8988T (cell line): ENCODE measurements at places on chromosomes 6 and 20.

DNA sequence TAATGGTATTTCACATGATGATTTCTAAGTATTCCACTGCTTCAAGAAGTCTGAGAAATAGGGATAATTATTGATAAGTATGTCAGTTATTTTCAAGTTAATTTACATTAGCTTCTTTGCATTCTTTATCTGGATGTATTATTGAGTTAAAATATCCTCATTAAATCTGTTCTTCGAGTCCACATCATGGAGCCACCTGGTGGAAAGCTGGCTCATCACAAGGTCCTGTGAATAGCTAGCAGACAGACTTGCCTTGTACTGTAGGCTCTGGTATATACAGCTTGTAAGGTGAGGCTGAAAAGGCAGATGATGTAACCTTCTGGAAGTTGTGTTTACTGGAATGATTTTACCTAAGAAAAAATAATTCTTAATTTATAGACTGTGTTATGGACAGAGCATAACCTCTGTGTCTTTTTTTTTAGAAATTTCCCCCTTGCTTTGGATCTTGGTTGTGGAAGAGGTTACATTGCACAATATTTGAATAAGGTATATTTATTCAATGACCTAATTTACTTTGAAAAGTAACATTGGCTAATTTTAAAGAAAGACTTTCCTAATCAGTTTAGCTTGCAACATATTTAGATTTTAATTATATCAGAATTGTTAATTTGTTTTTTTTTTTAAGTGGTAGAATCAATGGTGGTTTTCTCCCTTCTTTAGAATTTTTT lies 3.5 kb downstream of the NDUFAF5 start:
- peak; percentile 33 for DNase-seq

DNA sequence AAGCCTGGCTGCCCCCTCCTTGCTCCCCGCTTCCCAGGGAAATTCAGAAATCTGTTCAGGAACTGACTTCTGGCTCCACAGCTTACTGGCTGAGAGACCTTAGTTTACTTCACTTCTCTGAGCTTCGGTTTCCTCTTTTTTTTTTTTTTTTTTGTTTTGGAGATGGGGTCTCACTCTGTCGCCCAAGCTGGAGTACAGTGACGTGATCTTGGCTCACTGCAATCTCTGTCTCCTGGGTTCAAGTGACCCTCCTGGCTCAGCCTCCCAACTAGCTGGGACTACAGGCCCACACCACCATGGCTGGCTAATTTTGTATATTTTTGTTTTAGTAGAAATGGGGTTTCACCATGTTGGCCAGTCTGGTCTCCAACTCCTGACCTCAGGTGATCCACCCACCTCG lies 14.9 kb downstream of the PTK7 start:
- no peak for DNase-seq

DNA sequence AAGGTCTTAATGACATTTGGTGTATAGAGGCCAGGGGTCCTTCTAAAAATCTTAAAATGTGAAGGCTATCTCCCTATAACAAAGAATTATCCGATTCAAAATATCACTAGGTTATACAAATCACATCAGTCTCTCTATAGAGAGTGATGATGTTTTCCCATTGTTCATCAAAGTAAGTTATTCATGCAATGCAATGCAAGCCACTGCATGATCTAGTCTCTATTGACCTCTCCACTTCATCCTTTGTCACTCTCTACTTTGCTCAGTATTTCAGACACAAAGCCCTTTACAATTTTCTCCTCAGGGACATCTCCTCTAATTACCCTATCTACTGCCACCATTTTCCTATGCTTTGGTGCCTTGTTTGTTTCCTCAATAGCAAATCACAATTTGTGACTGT lies 628.0 kb downstream of the HTR1B start:
- DNase-seq, result no peak

GRCh38 chr6:112015725-112016124 lies 38.2 kb upstream of the CCN6 start:
- DNase-seq, result no peak

GRCh38 chr6:137224799-137225198 lies 5.6 kb upstream of the IFNGR1 start:
- no peak for DNase-seq

DNA sequence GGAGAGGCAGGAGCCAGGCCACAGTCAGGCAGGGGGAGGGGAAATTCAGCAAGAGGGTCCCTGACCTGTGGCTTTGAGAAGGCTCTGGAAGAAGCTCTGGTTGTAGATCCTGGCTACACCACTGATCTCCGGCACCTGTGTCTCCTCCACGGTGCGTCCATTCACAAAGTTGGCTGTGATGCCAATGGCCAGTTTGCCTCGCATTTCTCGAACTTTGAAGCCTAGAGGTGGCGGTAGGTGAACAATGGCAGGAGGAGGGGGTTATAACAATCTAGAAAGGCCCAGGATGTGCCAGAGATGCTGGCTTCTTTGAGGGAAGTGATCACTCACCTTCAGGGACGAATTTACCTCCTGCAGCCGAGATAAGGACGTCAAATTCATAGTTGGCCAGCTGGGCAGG lies 3.4 kb downstream of the MICAL1 start:
- no peak for DNase-seq

DNA sequence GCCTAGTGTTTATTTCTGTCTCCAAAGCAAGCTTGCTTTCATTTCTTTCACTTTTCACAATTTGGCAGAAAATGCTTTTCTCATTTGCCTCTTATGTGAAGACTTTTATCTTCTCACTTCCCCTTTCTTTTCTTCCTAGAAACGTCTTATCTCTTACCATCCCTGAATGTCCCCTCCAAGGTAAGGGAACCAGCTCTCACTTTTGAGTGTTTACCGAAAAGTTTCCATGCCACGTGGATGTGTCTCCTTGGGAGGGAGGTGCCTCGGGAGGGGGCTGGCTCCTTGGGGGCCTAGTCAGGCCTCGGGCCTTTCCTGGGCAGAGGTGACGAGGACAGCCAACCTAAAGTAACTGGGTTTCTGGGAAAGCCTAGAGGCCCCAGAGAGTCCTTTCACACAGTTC lies 127.4 kb downstream of the CD24 start:
- DNase-seq, result no peak

DNA sequence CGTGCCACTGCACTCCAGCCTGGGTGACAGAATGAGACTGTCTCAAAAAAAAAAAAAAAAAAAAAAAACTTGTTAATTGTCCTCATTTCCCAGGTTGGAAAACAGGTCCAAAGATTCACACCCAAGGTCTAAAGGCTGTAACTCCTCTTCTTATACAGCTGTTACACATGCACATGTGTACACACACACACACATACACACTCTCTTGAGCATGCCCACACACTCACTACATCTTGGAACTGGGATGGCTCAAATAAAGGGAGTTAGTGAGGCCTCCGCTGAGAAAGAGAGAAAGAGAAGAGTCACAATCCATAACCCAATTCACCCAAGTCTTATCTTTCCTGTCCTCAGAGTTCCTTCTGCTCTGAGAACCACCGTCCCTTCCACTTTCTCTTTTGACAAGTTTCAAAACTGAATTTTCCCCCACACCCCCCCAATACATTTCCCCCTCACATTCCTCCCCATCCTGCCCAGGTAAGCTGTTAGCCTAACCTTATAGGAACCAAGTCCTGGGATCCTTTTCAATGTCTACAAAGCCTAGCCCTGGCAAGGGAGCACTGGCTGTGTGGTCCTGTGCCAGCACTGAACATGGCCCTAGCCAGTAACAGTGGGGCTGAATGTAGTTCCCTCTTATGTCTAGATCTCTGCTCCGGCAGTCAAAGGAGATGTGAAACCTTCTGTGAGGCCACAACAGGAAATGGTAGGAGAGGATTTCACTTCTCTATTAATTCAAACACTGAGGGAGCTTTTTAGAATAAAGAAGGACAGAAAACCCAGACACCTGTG lies 3.2 kb upstream of the HLA-DMB start:
- no peak for DNase-seq

GRCh38 chr6:9761220-9761619 lies 653.7 kb downstream of the TFAP2A start:
- no peak for DNase-seq

DNA sequence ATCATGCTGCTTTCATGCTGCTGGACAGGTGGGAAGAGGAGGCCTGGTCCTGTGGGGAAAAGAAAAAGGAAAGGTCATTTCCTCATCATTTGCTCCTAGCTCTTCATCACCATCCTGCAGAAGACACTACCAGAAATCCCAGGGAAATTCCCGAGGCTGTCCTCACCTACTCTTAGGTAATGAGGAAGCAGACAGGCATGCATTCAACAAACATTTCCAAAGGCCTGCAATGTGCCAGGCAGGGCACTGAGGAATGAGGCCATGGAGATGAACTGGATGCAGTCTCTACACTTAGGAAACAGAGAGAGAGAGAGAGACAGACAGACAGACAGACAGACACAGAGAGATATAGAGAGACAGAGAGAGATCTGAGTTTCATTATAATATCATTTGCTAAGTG lies 83.0 kb upstream of the MRPS10 start:
- DNase-seq, result no peak

DNA sequence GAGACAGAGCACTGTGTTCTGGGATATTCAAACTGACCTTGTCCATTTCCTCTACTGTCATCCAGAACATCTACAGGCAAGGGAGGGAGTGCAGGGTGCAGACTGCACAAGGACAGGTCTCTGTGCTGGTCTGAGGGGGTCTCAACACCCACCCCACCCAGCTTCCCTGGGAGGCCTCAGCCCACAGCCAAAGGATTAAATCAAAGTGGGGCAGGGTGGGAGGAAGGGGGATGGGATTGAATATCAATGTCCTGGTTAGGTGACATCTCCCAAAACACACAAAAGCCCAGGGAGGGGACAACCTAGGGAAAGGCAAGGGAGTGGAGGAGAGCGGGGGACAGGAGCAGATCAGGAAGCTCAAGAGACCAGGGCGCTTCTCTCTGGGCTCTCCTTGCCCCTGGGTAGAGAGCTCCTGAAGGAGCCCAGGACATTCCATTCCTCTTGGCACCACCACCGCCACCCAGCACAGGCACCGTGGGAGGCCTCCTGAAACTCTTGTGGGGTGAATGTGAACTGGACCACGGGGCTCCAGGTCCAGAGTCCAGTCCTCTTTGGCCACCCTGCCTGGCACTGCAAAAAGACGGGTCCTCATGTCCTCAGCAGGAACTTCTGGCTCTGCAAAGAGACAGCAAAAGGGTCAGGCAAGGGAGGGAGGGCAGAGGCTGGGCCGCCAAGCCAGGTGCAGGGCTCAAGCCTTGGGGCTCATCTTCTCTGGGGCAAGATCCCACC lies 73.9 kb downstream of the JPH2 start:
- no peak for DNase-seq

DNA sequence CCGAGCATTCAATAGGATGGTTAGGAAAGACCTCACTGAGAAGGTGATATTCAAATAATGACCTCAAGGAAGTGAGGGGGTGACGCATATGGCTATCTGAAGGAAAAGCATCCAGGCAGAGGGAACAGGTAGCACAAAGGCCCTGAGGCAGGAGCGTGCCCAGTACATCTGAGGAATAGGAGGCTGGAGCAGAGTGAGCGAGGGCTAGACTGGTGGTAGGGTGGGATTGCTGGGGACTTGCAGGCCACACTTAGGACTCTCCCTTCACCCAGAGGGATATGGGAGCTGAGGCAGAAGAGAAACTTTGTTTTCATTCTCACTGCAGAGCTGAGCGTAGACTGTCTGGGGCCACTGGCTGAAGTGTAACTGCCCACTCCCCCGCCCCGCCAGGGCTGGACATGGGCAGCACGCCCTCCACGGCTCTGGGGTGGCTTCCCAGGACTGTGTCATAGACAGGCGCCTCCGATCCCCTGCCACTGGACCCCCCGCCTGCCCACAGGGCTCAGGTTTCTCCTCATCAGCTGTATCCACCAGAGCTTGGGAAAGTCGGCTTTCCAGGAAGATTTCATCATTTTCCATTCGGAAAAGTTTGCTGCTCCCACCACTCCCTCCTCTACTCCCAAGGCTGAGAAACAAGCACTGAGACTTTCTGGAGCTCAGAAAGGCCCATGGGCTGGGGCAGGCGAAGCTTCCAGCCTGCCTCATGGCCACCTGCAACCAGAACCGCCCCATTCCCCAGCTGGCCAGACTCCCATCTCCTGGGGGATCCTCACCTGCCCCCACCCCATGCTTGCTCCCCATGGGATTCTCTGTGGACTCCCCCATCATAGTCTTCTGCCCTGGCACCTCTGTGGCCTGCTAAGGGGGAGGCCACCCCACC lies 142.6 kb downstream of the MRPL14 start:
- no peak for DNase-seq

GRCh38 chr20:20551409-20551808 lies 161.0 kb downstream of the RALGAPA2 start:
- DNase-seq, result no peak

- DNase-seq, result no peak
These were observed 198.6 kb downstream of the UST start for GRCh38 chr6:148945301-148946021.
